ENCODE measurements at places on chromosomes 16 and 17.

- no peak for DNase-seq
Measured at GRCh38 chr16:15952265-15952711, 2.9 kb downstream of the ABCC1 start.

GRCh38 chr17:18006495-18007239, 32.3 kb downstream of the ATPAF2 start:
- DNase-seq, result no peak

- no peak for DNase-seq
Measured at GRCh38 chr16:82514262-82514661, 112.5 kb upstream of the CDH13 start.

DNA sequence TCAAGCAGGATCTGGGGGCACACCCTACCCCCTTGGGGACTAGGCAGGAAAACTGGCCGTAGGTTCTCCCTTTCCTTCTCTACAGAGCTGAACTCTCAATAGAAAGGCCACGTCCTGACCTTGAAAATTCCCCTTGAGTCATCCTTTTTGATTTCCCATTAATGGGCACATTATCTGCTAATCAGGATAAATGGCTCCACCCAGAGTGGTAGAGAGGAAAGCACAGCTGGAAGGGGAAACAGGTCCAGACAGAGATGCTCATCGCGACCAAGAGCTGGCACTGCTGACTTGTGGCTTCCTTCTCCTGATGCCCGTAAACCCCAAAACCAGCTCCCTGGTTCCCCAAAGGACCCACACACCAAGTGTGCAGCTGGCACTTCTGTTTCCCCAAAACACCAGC, 206.5 kb upstream of the CDH5 start:
- DNase-seq, result no peak

Measured in AG20443 (cell line).